ENCODE measurements at places on chromosomes 7 and 10.

DNA sequence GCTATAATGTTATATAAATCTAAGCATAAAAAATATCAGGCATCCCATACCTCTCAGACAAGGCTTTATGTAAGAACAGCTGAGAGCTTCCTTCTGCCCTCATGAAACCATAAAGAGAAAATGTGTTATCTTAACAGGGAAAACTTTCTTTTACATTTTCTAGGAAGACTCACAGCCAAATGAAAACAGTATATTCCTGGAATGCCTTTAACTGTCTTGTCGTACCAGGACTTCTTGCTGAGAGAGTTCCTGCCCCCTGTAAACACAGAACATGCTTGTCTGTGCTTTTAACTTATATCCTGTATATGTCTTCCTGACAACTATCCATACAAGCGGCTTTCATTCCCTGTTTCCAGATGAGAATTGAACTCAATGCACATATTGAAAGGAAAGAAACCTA lies 64.8 kb upstream of the AHR start:
- DNase-seq, result no peak

- DNase-seq, result no peak
Observed at GRCh38 chr10:36469585-36469984, 655.8 kb upstream of the ANKRD30A start.

GRCh38 chr7:157694376-157694665 lies 357.5 kb downstream of the DNAJB6 start:
- DNase-seq, result no peak

DNA sequence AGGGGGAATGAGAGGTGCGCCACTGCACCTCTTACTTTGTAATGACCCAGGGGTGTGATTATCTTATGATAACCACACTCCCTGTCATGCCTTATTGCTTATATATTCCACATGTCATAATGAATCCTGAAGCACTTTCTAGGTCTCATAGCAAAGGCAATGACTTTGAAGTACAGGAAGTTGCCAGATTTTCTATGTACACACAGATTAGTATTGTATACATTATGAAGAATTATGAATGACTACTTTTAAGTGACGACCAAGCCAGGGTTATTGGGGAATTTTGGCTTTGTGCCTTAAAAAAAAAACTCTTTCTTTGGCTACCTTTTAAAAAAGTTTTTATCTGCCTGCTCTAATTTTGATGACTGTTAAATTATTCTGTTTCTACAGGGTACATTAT lies 269.6 kb downstream of the MDFIC start:
- DNase-seq, result no peak

DNA sequence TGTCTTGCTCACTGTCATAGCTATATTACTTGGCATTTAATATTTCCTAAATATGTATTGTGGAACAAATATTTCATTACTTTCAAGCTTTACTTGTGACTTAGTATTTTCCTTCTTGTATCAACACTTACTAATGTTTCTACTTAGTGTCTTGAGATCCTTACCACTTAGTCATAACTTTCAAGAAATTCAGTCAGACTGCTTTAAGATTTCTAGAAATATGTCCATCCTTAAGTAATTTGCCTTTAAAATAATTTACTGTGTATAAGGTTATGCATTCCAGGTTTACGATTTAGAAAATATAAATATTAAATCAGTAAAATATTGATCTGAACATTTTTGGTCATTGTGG lies 87.3 kb upstream of the CSTF2T start:
- DNase-seq, result no peak

DNA sequence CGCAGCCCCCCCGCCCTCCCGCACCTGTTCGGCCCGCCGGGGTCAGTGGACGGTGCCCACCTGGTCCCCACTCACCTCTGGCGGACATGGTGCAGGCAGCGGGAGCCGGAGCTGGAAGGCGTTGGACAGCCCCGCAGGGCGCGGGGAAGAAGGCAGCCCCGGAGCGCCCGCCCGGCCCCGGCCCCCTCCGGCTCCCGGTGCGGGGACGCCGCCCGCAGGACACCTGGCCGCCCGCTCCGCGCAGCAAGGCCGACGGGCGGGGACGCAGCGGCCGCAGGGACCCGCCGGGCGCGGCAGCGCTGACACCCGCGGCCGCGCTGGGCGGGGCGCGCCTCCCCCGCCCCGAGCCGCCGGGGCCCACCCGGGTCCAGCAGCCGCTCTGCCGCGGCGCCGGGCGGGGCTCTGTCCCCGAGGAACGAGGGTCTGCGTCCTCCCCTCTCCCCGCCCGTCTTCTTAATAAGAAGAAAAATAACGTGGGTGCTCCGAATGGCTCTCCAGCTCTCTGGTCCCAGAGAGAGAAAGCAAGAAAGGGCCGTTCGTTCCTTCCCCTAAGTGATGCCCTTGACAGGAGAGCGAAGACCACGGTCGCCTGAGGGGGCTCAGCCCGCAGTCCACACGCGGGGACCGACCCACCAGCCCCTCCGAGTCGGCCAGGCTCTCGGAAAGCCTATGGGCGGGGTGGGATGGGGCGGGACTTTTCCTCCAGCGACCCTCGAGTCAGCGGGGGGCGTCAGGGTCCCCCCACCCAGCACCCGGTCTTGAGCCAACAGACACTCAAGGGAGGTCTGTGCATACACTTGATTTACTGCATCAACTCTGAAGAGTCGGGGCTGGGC lies 53.4 kb upstream of the FHIP2A start:
- peak; percentile 39 for DNase-seq

DNA sequence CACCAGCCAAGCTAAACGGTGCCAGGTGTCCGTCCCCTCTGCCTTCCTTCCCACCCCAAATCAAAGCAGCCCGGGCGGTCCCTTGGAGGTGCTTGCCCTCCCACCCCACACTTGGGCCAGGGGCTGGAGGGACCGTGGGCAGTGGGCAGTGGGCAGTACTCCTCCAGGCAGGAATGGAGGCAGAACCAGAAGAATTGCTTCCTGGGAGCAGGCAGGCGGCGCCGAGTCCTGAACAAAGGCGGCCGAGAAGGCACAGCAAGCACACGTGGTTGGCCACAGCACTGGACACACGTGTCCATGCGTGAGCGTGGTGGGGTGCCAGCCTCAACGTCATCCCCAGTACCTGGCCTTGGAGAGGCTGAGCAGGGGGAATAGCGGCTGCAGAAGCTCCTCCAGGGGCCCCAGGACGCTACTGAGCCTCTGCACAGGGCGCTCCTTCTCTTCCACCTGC lies 48.4 kb upstream of the NKX6-2 start:
- no peak for DNase-seq

DNA sequence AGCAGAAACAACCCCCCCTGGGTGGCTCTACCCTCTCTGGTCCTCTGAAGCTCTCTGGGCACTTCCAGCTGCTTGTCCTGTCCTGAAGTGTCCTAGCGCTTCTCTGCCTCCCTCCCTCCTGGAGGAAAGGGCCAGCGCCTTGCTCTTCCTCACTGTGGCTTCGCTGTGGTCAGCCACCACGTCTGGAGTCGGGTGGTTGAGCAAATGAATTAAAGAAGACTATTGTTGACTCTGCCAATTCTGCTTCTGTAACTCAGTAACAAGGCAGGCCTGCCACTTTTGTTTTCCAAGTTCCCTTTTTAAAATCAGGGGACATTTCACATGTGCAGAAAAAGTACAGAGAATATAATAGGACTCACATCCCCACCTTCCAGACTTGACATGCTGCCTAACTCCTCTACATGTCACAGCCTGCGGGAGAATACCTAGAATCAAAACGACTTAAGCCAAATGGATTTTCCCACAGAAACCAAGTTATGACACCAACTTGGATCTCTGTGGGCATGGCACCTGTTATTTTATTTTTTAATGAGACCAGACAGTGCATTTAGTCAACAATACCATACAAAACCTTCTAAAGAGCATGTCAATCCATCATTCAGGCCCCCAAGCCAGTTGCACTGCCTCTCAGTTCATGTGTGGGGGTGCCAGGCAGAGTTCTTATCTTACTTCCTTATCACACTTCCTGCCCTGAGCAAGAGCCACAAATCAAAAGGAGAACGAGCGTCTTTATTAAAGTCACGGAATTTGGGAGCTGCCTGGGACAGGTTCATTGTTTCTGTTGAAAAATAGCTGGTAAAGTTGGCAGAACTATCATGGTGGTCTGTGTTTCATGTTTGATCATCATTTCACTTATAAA lies 6.8 kb downstream of the FFAR4 start:
- DNase-seq, result no peak

- no peak for DNase-seq
Observed at GRCh38 chr7:22677680-22678079, 49.3 kb upstream of the IL6 start.

DNA sequence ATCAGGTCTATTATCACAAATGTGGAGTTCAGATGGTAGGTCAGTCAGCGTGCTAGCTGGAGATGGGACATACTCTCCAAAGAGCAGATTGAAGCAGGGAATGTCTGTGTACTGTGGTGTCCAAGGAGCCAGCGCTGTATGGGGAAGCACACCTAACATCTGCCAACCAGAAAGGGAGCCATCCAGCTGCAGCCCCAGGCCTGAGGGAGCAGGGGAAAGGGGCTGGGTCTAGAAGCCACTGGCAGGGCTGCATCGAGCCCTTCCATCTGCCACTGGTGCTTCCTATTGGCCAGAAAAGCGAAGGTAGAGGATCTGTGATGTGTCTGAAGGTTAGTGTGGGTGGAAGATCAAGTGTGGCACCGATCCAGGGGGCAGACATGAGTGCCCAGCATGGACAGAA lies 8.0 kb upstream of the RAMP3 start:
- no peak for DNase-seq

DNA sequence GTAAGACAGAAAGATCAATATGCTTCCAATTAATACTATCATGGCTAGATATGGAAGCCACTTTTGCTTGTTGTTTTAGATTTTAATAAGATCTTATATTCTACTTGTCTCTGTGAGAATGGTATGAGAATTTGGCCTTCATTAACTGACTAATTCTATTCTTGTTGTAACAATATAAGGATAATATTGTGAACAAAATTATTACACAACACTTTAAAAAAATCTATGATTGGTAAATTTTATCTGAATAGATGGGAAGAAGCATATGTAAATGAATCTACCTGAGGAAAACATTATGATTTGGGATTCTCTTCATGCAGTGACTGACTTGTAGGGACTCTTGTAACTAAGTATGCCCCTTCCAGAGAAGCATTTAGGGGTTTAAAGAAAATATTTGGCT lies 308.9 kb upstream of the KCND2 start:
- no peak for DNase-seq

GRCh38 chr7:27115221-27116026 lies 12.9 kb upstream of the HOXA2 start:
- DNase-seq, result peak; percentile 81

GRCh38 chr7:83820641-83821040 lies 171.7 kb upstream of the SEMA3E start:
- no peak for DNase-seq
